ENCODE measurements at places on chromosomes 5 and 9.

DNA sequence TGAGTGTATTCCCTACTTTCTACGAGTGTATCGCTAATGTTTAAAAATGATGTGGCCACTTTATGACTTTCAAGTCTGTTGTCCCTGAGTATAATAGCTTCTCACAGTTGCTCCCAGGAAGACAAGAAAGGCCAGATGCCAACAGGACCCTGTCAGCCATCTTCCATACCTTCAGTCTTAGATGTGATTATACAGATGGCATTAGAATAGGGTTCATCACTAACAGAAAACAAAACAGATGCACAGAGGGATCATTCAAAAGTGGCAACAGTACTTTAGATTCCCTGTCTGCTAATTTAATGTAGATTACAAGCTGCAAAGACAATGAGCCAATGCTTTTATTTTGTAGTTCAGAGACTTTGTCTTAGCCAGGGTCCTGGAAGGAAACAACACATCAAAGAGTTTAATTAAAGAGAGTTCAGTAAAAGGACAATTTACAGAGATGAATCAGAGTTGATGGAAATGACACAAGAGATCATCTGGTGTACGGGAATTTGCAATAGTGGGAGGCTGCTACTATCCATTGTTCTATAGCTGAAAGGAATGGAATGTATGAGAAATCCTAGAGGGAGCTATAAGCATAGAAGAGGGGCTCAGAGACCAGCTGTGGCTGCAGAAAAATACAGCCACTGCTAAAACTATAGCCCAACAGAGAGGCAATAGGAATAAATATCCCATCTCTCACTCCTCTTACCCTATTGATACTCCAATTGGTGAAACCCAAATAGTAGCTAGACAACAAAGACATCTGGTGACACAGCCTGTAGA, 393.7 kb upstream of the SMC2 start:
- no peak for DNase-seq

DNA sequence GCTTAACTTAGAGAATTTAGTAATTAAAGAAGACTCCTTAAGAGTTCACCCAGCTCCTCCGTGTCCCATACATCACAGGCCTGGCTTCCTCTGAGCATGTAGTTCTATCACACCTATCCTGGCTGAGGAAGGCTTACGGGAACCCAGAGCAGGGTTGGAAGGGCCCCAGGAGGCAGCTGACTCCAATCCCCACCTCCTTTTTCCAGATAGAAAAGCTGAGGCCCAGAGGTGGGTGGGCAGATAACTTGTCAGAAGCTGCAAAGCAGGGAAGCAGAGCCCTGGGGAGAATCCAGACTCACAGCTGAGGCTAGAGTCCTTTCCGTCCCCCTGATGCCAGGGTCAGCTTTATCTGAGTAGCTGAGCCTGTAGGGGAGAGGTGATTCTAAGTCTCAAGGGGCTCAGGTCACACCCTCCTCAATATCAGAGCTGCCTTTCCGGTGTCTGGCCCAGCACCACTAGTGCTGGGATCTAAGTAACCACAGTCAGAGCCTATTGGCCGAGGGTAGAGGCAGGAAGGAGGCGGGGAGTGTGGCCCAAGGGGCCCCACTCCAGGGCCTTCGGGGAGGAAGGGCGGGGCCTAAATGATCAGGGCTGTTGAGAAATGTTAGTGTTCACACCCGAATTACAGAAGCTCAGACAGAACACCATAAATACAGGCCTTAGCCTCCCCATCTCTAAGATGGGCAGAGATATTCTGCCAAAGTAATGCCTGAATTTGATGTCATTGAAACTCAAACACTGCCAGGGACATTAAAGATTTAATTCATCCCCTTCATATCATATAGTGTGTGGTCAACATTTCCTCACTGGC, 9.9 kb downstream of the CCDC69 start:
- DNase-seq = no peak

GRCh38 chr9:133257465-133257956, 17.5 kb downstream of the ABO start:
- DNase-seq = no peak

GRCh38 chr5:67879620-67880510, 335.7 kb upstream of the PIK3R1 start:
- DNase-seq = no peak

- no peak for DNase-seq
Measured at GRCh38 chr5:111321376-111321775, 97.2 kb downstream of the CAMK4 start.

DNA sequence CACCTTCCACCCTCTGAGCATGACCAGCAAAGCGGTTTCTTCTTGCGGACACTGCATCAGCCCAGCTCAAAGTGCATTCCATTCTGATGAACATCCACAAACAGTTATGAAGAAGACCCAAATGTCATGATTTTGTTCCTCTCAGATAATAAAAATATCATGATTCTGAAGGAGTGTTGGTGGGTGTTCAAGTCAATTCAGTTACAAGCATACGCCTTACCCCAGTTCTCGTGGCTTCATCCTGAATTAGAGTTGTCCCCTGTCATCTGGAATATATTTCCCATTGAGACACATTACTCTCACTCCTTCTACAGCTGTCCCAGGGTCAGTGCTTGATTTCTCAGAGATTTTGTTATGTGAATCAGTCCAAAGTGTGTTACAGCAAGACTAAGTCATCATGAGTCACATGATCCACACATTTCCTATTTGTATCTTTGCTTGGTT, 325.4 kb downstream of the RFX3 start:
- no peak for DNase-seq

All from DMS79 (cell line).